CD4-positive, alpha-beta T cell treated with Interleukin-6 at 100 ng/mL for 8 hours (primary cell): ENCODE measurements at places on chromosomes 3 and 15.

GRCh38 chr15:64251121-64251520 is 88.3 kb upstream of the PPIB start:
- DNase-seq = peak; percentile 4

GRCh38 chr15:78363381-78363734 is 23.2 kb downstream of the CRABP1 start:
- DNase-seq = no peak

GRCh38 chr3:149224736-149225594 is 3.3 kb upstream of the CP start:
- DNase-seq = no peak

GRCh38 chr15:100663915-100664281 is 61.5 kb downstream of the ASB7 start:
- no peak for DNase-seq

- no peak for DNase-seq
Observed at GRCh38 chr3:148930752-148931151, 60.6 kb upstream of the GYG1 start.

DNA sequence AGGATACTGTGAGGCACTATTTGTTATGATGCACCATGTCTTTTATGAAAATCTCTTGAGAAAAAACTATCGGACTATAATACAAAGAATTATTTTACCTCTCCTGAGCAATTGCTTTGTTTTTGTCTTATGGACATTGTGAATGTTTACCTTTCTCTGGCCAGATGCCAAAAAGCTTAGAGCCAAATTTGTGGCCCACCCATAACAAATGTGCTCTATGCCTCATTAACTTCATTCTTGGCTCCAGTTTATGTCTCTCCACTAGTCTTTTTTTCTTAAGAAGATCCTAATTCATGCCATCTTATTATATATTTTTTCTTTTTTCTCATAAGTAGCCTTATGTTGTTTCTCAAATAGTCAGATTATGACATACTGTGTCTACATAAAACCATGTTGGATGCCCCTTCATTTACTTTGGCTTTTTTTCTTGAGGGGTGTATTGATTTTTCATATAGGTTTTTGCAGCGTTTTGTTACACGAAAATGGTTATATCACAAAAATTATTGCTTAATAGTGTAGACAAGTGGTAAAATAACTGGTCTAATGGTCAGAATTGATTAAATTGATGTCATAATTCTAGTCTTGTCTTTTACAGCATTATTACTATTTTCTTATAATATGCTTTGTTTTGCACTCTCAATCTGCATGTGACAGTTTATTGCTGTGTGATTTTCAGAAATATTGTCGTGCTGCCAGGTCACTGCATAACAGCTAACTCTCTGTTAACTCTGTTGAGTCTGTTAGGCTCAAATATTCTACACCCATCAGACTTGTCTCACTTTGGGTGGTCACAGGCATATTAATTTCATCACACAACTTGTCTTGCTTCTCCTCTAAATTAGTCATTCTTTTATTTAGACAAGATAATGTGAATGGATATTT is 18.2 kb downstream of the SENP8 start:
- DNase-seq = no peak

GRCh38 chr15:66657185-66658020 is 44.6 kb upstream of the SMAD6 start:
- no peak for DNase-seq

DNA sequence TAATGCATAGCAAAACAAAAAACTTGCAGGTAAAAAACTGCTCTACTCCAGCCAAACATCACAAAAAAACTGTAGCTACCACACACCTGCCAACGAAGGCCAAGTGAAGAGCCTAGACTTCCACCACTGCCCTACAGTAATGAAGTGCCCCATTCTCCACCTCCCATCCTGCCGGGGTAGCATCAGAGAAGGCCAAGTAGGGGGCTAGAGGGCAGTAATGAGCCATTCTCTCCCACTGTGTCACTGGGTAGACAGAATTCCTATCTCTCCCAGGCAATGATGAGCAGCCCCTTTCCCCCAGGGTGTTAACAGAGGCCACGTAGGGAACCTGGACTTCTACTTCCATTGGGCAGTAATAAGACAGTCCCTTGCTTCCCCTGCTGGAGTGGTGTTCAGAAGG is 9.5 kb downstream of the SEC22C start:
- peak; percentile 30 for DNase-seq

GRCh38 chr3:151813799-151814198 is at the start of gene AADAC:
AADAC (plus strand) TSS chr3:151814116; CDS start chr3:151814163, 47 bp downstream.
- DNase-seq = no peak

DNA sequence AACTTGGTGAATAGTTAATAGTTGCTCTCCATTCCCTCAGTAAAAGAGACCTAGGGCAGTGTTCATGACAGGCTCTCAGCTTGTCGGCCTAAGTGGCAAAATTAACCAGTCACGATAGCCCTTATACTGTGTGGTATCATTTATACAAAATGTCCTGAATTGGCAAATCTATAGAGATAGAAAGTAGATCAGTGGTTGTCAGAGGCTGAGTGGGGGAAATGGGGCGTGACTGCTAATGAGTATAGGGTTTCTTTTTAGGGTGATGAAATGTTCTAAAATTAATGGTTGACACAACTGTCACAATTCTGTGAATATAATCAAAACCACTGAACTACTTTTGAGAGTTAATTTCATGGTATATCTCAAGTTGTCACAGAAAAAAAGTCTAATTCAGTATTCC is 20.9 kb downstream of the ARIH1 start:
- DNase-seq = no peak
